ENCODE measurements at places on chromosomes 5 and 9. TPM values are rescaled to one million over a fixed set of nuclear protein-coding genes. Genes with fewer than 3 reads are reported as not detected.

The SAP30L gene
- total RNA-seq, result 24.8 TPM

The FAM174A gene
- 4.8 TPM for total RNA-seq

The SHISAL2B gene
- total RNA-seq, result not detected

DNA sequence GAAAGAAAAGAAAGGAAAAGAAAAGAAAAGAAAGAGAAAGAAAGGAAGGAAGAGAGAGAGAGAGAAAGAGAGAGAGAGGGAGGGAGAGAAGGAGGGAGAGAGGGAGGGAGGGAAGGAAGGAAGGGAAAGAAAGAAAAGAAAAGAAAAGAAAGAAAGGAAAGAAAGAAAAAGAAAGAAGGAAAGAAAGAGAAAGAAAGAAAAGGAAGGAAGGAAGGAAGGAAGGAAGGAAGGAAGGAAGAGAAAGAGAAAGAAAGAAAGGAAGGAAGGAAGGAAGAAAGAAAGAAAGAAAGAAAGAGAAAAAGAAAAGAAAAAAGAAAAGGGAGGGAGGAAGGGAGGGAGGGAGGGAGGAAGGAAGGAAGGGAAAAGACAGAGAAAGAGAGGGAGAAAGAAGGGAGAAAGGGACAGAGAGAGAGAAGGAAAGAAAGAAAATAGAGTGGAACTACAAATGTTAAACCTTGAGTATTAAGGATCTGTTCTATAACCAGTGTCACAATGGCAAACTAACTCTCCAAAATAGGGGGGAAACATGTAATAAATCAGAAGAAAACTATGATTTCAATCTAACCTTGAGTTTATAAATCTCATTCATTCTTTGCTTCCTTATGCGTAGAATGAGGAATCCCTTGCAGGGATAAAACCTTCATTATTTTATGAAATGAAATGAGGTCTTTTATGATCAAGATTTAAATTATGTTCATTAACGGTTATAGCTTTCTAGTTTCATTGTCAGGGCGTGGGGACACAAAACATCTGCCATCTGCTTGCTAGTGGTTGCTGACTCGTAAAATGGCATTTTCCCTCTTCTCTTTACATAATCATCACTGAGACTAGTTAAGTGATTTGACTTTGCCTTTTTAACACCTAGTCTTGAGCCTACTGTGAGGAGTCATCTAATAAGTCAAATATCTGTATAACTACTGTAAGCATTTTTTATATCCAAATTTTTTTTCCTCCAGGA, 40.7 kb upstream of the RAD23B start:
- DNase-seq, result no peak

Measured in activated naive CD8-positive, alpha-beta T cell treated with anti-CD3 and anti-CD28 coated beads for 36 hours (primary cell).